ENCODE measurements at places on chromosomes 16 and 17.
A peak's percentile ranks its signal among the peaks of the same experiment; 100 is the strongest.

DNA sequence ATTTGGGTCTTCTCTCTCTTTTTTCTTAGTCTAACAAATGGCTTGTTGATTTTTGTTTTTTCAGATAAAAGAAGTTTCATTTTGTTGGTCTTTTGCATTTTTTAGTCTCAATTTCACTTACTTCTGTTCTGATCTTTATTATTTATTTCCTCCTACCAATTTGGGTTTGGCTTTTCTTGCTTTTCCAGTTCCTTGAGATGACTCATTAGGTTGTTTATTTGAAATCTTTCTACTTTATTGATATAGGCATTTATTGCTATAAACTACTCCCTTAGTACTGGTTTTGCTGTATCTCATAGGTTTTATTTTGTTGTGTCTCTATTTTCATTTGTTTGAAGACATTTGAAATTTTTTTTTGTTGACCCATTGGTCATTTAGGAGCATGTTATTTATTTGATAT, 152.2 kb upstream of the MPHOSPH6 start:
- DNase-seq, result no peak

- DNase-seq, result no peak
Observed at GRCh38 chr17:77453613-77454241, 313.0 kb downstream of the SEC14L1 start.

GRCh38 chr16:4409081-4409932, 7.1 kb downstream of the CORO7 start:
- no peak for DNase-seq

DNA sequence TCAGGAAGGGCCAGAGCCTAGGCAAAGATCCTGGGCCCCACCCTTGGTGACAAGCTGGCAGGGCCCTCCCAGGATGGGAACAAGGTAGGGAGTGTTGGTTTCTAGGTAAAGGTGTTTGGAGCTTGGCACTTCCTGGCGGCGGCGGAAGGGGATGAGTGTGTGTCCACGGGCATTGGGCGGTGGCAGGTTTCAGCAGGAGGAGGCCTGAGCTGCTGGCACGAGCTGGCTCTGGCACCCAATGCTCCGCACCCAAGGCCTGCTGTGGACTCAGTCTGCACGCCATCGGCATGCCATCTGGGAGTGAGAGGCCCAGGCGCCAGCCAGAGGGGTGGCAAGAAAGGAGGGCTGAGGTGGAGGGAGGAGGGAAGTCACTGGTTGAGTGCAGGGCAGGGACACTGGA, 46.9 kb upstream of the TAC4 start:
- no peak for DNase-seq

DNA sequence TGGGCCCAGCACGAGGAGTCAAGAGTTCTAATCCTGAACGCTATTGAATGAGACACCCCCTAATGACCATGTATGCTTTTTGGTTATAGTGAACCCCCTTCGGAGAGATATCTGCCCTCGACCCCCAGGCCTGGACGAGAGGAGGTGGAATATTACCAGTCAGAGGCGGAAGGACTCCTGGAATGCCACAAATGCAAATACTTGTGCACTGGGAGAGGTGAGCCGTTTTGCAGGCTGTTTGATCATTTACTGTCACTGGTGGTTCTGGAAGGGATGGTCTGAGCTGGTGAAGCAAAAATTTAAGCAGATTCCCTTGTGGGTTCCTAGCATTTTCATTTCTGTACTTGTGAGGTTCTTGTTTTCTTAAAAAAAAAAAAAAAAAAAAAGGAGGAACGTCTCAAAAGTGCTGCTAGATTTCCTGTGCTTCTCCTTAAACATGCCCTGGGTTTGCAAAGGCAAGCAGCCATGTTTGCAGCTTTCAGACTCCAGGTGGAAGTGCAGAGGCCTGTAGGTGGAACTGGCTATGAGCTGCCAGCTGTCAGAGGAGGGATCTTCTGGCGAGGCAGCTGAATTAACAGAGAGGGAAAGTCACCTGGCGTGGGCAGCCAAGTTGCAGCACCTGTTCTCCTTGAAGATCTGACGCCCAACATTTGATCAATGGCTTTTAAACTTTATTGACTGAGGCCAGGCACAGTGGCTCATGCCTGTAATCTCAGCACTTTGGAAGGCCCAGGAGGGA, 3.5 kb downstream of the MARVELD3 start:
- DNase-seq, result no peak

DNA sequence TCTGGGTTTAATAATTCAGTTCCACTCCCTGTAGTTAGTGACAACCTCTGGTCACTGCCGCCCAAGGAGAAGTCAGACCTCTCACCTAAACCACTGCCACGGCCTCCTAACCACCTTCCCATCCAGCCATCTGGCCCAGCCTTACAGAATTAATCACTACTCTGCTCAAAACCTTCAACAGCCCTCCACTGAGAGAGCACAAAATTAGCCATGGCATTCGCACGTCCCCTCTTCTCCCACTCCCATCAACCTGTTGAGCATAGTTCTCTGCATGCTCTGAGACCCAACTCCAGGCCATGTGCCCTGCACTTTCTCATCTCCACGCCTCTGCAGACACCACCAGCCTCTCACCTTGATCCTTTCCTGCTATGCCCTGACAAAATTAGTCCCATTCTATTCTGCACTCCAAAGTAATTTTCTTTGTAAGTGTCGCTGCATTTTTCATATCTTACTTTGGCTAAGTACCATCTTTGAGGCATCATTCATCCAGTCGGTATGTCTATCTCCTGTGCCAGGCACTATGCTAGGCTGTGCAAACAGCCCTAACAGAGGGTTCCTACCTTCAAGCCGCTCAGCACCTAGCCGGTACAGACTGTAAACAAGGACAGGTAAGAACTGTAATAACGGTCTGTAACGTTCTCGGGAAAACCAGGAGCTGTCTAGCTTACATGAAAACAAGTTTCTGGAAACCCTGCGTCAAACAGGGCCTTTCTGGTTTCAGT, 963 bp downstream of the COPRS start:
- DNase-seq, result no peak

GRCh38 chr17:976312-976711, 3.3 kb downstream of the NXN start:
- DNase-seq, result no peak

- no peak for DNase-seq
Observed at GRCh38 chr17:76414334-76415295, 30.2 kb downstream of the SPHK1 start.

DNA sequence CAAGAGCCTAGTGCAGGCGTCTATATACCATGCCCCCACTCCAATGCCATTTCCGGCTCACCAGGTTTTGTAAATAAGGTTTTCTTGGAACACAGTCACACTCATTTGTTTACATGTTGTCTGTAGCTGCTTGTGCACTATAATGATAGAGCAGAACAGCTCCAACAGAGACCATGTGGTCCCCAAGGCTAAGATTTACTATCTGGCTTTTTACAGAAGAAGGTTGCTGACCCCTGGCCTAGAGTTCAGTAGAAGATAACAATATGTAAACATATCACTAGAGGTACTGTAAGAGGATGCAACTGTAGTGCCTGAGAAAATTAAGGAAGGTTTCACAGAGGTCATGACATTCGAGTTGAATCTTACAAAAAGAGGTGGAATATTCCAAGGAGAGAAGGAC, 66.3 kb downstream of the CACNG1 start:
- DNase-seq, result peak; percentile 38
